ENCODE measurements at places on chromosomes 1 and 21. TPM values are rescaled to one million over a fixed set of nuclear protein-coding genes. Genes with fewer than 3 reads are reported as not detected.

ADAMTS5 gene
- 16.8 TPM for total RNA-seq

GJC2 gene
- 4.2 TPM for total RNA-seq

TRNP1 gene
- 23.9 TPM for total RNA-seq

LRRIQ3 gene
- 0.16 TPM for total RNA-seq

UQCRHL gene
- 0.71 TPM for total RNA-seq

GRCh38 chr1:39205781-39206464, 1.4 kb downstream of the MACF1 start:
- H3K4me3 ChIP-seq: peak overlapping the region; percentile 47
- peaks cover 70% of the 10 kb centered on the region for H3K4me1 ChIP-seq
- H3K27me3 ChIP-seq: no peaks in the 10 kb centered on the region
- DNase-seq: no peak

GRCh38 chr21:45388011-45388521, 16.9 kb upstream of the COL18A1 start:
- no peaks in the 10 kb centered on the region for H3K36me3 ChIP-seq
- H3K4me1 ChIP-seq: peaks cover 14% of the 10 kb centered on the region
- H3K4me3 ChIP-seq: no peak overlapping the region
- DNase-seq: peak; percentile 66

- H3K27ac ChIP-seq: peak overlapping the region; percentile 73
- H3K4me3 ChIP-seq: no peak overlapping the region
- peaks cover 48% of the 10 kb centered on the region for H3K36me3 ChIP-seq
- DNase-seq: no peak
Observed at GRCh38 chr1:26771643-26772321, 16.0 kb upstream of the PIGV start.

DNA sequence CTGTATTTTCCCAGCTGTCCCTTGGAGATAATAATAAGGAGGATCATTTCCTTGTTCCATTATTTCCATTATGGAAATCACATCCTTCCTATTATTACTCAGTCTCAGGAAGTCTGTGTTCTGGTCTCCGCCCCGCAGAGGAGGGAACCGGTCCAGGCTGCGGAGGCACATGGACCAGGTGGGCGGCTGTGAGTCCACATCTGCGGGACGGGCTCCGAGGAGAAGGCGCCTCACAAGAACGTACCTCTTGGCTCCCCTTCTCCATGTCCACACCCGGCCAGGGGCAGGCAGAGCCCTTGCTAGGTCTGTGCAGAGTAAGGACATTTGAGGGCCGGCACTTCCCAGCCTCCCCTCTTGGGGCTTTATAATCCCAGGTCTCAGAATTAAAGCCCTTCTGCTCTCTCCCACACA, 14.6 kb downstream of the RAB7B start:
- H3K4me3 ChIP-seq: no peak overlapping the region
- no peak for DNase-seq
- H3K36me3 ChIP-seq: no peaks in the 10 kb centered on the region
- H3K4me1 ChIP-seq: no peaks in the 10 kb centered on the region
- H3K27me3 ChIP-seq: no peaks in the 10 kb centered on the region

DNA sequence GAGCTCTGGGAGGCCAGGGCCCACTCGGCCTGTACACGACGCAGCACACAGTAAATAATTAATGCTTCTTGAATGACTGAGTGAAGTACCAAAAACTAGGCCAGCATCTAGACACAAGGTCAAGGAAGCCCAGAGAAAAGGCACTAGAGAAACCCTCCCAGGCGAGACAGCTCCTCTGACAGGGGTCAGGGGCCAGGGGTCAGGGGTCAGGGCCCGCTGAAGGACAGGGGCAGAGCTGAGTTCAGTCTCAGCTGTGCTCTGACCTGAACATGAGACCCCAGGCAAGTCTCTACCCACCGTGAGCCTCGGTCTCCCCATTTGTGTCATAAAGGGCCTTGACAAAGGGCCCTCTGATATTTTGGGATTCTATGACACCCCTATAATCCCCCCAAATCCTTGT, 56.4 kb downstream of the LDLRAD2 start:
- H3K27ac ChIP-seq: peak overlapping the region; percentile 88
- no peak overlapping the region for H3K4me3 ChIP-seq
- no peak for DNase-seq
- H3K27me3 ChIP-seq: no peaks in the 10 kb centered on the region
- H3K36me3 ChIP-seq: peaks cover 21% of the 10 kb centered on the region

DNA sequence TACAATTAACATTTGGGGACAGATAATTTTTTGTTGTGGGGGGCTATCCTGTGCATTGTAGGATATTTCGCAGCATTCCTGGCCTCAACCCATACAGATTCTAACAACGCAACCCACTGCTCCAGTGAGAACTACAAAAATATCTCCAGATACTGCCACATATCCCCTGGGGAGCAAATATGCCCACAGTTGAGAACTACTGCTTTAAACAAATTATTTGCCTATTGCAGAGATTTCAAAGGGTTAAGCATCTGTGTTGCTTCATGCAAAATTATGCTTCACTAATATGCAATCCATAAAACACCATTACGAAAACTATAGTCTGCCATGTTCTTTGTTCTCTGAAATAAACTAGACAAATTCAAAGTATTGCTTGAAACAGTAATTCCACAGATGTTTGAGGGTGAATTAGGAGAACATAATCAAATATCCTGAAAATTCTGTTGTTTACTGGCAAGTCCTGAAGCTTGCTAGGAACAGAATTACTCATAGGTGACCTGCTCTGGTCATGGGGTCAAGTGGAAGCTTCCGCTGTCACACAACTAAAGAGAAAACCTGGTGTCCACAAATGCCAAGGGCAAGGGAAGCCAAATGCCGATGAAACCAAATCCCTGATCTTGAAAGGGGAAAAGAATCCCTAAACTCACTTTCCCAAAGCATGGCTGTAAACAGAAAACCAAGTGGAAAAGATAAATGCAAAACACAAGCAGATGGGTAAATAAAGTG, 149.4 kb downstream of the RERE start:
- H3K27me3 ChIP-seq: no peaks in the 10 kb centered on the region
- H3K4me3 ChIP-seq: no peak overlapping the region
- H3K4me1 ChIP-seq: peaks cover 83% of the 10 kb centered on the region
- H3K36me3 ChIP-seq: no peaks in the 10 kb centered on the region
- no peak for DNase-seq

DNA sequence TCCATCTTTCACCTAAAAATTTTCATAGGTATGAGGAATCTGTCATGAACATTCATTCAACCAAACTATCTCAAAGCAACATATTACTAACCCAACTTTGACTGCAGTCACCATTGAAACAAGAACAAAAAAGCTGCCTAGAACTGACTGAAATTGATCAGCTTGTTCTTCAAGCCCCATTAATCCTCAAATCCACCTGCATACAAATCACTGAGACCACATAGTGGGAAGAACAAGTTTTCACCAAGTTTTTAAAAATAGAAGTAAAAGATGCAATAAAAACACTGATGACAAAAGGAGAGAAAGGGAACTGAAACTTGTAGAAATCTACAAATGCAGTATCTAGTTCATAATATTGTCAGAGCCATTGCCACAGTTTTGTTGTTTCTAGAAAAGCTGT, 6.1 kb downstream of the SORT1 start:
- peak overlapping the region; percentile 87 for H3K27ac ChIP-seq
- no peaks in the 10 kb centered on the region for H3K36me3 ChIP-seq
- H3K4me1 ChIP-seq: peaks cover 99% of the 10 kb centered on the region

- H3K4me1 ChIP-seq: peaks cover 5% of the 10 kb centered on the region
- no peaks in the 10 kb centered on the region for H3K27me3 ChIP-seq
- H3K36me3 ChIP-seq: no peaks in the 10 kb centered on the region
- H3K4me3 ChIP-seq: no peak overlapping the region
- DNase-seq: no peak
Observed at GRCh38 chr1:220970311-220970710, 91.1 kb downstream of the HLX start.

- no peaks in the 10 kb centered on the region for H3K36me3 ChIP-seq
- H3K4me1 ChIP-seq: peaks cover 40% of the 10 kb centered on the region
- peak; percentile 64 for DNase-seq
Observed at GRCh38 chr21:14056771-14057191, 154.0 kb downstream of the LIPI start.

- H3K27ac ChIP-seq: no peak overlapping the region
- H3K4me1 ChIP-seq: no peaks in the 10 kb centered on the region
- DNase-seq: no peak
- H3K4me3 ChIP-seq: no peak overlapping the region
Observed at GRCh38 chr1:82621076-82621475, 820.3 kb downstream of the ADGRL2 start.

Data from sigmoid colon (tissue), 7 donors.